Renal cortical epithelial cell (primary cell): ENCODE measurements at places on chromosomes 12 and 14. TPM values are rescaled to one million over a fixed set of nuclear protein-coding genes. Genes with fewer than 3 reads are reported as not detected.

The LBHD2 gene
- not detected in 2 replicates for total RNA-seq

The INTS13 gene
- total RNA-seq, result 26.6 and 40.1 TPM in 2 replicates

The KRT73 gene
- total RNA-seq, result not detected in 2 replicates

- DNase-seq, result no peak
Measured at GRCh38 chr12:9719790-9720189, 13.1 kb downstream of the CLECL1 start.

DNA sequence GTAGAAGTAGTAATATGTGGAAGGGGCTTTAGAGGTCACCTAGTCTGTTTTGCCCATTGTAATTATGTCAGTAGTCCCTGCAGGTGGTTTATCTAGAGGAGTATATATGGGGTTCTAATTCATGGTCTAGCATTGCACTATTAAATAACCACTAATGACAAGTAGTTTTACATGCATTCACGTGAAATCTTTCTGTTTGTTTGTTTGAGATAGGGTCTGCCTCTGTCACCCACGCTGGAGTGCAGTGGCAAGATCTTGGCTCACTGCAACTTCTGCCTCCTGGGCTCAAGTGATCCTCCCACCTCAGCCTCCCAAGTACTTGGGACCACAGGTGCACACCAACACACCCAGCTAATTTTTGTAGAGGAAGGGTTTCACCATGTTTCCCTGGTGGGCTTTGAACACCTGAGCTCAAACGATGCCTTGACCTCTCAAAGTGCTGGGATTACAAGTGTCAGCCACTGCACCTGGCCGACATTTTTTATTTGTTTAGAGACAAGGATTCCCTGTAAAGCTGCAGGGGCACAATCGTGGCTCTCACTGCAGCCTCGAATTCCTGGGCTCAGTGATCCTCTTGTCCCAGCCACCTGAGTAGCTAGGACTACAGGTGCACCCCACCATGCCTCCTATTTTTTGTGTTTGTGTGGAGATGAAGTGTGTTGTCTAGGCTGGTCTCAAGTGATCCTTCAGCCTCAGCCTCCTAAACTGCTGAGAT, 12.0 kb upstream of the PSEN1 start:
- no peak for DNase-seq

- no peak for DNase-seq
Measured at GRCh38 chr14:74784634-74785033, 21.5 kb downstream of the YLPM1 start.

DNA sequence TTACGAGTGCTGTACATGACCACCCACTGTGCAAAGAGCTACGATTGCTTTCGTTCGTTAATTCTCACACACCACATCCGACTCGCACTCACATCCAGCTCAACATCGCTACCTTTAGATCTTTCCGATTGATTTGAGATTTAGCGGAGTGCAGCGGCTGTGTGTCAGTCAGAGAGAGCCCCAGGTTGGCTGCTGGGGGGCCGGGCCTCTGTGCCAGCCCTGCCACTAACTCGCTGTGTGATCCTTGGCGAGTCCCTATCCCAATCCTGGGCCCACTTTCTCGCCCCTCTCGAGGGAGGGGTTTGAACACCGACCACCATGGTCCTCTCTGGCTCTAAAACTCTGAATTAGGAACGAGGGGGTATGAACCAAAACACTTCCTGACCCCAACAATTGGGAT, 8.6 kb downstream of the DLK1 start:
- no peak for DNase-seq

The ASB2 gene
- total RNA-seq, result 0.05 and 0.35 TPM in 2 replicates

DNA sequence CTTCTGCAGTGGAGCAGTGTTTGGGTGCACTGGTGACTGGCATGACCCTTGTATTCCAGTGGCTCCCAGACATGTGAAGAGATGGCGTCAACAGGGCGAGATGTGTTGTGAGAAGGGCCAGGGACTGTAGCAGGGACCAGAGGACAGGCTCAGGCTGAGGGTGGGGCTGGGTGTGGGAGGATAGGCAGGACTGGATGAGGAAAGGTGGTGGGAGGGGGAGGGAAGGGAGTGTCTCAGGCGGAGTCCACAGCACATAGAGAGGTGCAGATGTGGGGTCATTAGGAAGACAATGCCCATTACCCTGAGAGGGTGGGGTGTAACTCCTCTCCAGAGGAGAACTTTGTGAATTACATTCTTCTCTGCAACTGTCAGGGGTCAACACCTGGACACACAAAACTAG, 78.5 kb downstream of the DICER1 start:
- no peak for DNase-seq

DNA sequence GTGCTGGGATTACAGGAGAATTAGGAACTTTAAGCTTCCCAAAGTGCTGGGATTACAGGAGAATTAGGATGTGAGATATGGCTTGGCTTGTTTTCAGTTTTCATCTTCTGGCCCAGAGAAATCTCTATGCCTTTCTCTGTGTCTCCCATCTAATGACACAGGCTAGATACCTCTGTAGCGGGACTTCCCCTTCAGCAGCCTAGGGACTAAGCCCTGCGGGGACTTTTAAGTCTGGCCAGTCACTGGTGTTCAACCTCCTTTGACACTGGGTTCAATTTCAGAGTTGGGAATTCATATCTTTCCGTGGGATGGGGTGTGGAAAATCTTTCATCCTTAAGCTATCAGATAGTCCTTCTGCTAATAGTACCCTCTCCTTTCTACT, 6.2 kb downstream of the RFC5 start:
- DNase-seq, result no peak

DNA sequence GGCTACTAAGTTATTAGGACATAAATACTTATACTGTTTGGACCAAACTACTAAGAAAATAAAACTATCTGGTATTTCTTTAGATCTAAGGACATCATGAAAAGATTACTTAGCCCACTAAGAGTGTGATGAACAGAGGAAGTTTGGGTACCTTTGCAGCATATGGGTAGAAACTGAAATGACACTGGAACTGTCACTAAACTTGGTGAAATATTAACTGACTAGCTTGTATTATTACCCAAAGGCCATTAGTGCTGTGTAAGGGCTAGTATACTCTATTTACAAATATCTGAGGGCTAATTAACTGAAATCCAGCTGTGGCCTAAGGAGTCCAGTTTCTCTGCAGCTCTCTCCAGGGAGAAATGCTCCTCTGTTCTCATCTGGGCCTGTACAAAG, 45.5 kb downstream of the PAWR start:
- peak; percentile 29 for DNase-seq

DNA sequence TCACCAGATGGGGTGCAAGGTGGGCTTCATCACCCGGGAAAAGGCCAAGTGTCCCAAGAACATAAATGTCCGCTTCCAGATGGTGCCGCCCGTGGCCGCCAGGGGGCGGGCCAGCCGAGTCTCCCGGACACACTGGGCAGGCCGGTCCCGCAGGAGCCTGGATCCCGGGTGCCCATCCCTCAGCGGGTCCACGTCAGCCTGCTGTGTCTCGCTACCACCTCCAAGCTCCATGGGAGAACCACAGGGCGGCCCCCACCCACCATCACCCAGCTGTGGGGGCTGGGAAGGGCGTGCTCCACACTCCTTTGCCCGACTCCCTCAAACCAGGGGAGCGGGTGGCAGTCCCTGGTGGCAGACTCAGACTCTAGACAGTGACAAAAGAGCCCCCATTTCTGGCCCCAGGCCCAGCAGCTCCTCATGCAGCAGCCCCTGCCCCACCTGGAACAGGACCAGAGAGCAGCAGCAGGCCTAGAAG, 22.0 kb upstream of the NUDT14 start:
- DNase-seq, result no peak

DNA sequence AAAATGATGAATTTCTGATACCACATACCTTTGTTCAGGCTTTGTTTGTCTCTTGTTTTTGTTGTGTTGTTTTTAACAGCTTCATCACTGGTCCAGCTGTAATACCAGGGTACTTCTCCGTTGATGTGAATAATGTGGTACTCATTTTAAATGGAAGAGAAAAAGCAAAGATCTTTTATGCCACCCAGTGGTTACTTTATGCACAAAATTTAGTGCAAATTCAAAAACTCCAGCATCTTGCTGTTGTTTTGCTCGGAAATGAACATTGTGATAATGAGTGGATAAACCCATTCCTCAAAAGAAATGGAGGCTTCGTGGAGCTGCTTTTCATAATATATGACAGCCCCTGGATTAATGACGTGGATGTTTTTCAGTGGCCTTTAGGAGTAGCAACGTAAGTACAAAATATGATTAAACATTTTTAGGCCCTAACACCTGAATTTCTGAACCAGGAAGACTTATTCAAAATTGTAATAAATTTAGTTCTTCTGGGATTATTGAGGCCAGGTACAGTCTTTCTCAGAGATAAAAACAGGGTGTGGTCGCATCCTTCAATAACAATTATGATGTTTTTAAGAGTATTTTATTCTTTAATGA, 22.4 kb downstream of the RXYLT1 start:
- DNase-seq, result peak; percentile 46

The PPP4R4 gene
- total RNA-seq, result 1.2 and 3.3 TPM in 2 replicates

The IFNG gene
- not detected in 2 replicates for total RNA-seq

DNA sequence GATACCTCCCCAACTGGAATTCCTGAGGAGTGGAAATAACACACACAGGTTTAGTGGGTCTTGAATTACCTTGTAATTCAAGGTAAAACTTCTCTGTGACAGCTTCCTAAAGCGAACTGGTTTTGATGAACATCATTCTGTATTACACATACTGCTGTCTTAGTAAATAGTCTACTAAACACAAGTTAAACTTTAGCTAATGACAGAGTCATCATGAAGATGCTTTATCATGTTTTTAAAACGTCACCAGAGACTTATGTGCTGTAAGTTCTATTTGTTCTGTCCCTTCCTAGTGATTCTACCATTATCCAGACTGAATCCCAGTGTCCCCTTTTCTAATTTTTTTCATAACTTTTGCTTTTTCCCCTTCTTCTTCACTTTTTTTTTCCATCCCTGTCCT, 11.6 kb upstream of the GXYLT1 start:
- DNase-seq, result peak; percentile 90

DNA sequence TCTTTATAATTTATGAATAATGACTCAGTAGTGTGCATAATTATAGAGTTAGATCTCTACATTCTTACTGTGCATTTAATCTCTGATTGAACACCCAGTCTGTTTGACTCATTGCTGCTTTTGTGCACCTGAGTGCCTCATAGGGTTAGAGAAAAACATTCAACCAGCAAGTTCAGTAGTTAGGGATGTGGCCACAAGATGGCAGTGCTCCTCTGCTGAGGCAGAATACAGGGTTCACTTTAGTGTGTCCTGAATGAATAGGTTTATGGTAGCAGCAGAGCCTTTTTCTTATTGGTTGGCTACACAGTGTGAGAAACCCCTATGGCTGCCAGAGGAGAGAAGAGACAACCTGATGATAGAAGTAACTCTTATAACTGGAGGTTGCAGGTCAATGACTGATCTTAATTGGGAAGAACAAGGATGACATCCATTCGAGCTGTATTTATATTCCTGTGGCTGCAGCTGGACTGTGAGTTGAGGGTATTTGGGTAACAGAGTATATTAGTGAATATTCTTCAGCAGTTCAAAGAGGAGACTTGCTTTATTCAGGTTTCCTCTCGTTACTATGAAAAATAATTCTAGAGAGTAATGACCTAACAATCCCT, 194.9 kb upstream of the OR4E1 start:
- DNase-seq, result peak; percentile 39

The DBX2 gene
- total RNA-seq, result not detected in 2 replicates

The SERPINA10 gene
- not detected in 2 replicates for total RNA-seq

DNA sequence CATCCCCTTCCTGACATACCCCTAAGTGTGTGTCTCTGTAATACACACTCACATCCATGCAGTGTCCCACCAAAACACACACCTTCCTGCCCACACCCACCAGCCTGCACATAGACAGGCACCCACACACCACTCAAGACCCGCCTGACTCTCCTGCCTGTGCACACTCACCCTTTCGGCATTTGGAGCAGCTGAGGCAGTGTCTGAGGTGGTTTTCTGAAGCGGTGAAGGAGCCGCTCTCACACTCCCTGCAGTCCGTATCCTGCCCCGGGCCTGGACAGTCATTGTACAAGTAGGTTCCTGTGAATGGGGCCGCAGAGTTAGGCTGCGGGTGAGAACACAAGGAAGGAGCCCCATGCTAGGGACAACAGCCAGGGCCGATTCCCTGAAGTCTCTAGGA, 8.3 kb downstream of the TNFRSF1A start:
- DNase-seq, result no peak

- peak; percentile 1 for DNase-seq
Measured at GRCh38 chr14:82075566-82075965, 541.9 kb upstream of the SEL1L start.

- DNase-seq, result no peak
Measured at GRCh38 chr12:104909761-104910160, 48.3 kb downstream of the SLC41A2 start.

The SIX1 gene
- 1.2 and 7.6 TPM in 2 replicates for total RNA-seq

- no peak for DNase-seq
Measured at GRCh38 chr14:67556671-67557070, 23.6 kb downstream of the PLEKHH1 start.

The TAS2R13 gene
- 5.2 TPM in 1 of 2 replicates, not detected in the other for total RNA-seq

GRCh38 chr14:74612350-74613021, 449 bp upstream of the LTBP2 start:
- no peak for DNase-seq

GRCh38 chr12:93106910-93107309, 177.8 kb upstream of the EEA1 start:
- no peak for DNase-seq

GRCh38 chr12:76346236-76346635, 2.0 kb downstream of the BBS10 start:
- DNase-seq, result no peak

GRCh38 chr12:113932381-113933196, 33.5 kb downstream of the RBM19 start:
- DNase-seq, result no peak

GRCh38 chr12:26331136-26331535, 135.8 kb downstream of the SSPN start:
- DNase-seq, result no peak

DNA sequence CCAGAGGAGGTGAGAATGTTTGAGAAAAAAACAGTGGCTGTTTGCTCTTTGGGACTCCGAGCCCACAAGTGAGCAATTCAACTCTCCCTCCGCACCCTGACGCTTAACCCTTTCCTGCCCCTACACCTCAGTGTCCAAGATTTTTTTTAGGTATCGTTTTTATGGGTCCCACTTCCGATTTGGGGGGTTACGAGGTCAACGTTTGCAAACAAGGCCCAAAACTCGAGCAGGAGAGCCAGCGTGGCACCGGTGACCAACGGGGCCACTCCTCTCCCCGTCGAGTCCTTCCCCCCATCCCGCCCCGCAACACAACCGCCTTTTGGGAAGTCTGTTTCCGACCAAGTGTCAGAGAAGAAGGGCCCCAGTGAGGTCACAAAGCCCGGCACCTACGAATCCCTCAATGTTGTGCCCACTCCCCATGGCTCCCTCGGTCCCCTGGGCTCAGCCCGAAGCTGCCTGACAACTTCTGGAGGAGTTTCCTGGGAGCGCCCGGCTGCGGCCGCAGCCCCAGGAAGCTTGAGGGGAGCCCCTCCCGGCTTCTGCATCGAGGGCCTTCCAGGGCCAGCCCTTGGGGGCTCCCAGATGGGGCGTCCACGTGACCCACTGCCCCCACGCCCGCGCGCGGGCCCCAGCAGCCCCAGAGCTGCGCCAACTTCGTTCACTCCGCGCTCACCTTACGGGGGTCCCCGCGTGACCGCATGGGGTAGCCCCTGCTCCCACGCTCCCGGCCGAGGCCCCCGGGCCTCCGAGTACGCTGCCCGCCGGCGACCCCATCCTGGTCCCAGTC, 1.2 kb downstream of the CDK2AP1 start:
- peak; percentile 7 for DNase-seq

- DNase-seq, result peak; percentile 57
Measured at GRCh38 chr12:94143951-94144350, 4.4 kb upstream of the PLXNC1 start.

The CISTR gene
- not detected in 2 replicates for total RNA-seq
